Cortex of kidney (tissue), 1 donor: ENCODE measurements at places on chromosomes 7 and 10.

GRCh38 chr7:85310301-85310700 is 123.4 kb upstream of the SEMA3D start:
- no peak for DNase-seq

- DNase-seq: no peak
Observed at GRCh38 chr10:124586142-124586541, 124.5 kb downstream of the LHPP start.

- no peak for DNase-seq
Observed at GRCh38 chr7:18338910-18339523, 156.5 kb upstream of the HDAC9 start.

- DNase-seq: no peak
Observed at GRCh38 chr7:30348083-30348560, 63.7 kb downstream of the ZNRF2 start.

DNA sequence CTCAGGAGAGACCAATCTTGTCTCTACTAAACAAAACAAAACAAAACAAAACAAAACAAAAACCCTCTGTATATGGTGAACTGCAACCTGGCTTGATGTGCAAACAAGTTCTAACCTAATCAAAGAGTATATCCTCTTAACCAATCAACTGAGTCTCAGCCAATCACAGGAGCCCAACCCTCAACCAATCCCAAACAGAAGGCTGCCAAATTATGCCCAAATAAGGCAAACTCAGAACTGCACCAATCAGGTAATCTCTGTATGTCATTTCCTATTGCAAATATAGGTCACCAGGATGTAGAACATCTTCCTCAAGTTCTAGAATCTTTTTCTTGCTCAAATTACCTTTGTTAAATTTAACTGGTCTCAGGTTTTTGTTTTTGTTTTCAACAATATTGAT is 5.2 kb downstream of the FAM133B start:
- no peak for DNase-seq

DNA sequence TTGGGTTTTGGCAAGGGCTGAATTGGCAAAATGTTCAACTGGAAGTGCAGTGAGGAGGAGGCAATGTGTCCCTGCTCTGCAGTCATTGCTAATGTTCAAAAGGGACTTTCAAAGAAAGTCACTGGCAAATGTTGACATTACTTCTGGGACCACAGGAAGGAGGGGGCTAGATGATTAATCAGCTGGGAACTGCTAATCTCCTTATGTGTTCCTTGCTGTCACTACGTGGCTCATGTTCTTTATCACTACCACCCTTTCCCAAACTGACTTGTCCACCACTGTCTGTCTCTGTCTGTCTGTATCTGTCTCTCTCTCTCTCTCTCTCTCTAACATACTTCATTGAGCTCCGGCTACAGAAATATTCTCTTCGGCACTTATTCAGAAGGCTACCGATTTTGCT is 86.9 kb upstream of the MTPN start:
- no peak for DNase-seq

GRCh38 chr10:129950676-129951075 is 13.4 kb downstream of the EBF3 start:
- DNase-seq: no peak

GRCh38 chr7:78370936-78371335 is 572.4 kb downstream of the PHTF2 start:
- DNase-seq: no peak

DNA sequence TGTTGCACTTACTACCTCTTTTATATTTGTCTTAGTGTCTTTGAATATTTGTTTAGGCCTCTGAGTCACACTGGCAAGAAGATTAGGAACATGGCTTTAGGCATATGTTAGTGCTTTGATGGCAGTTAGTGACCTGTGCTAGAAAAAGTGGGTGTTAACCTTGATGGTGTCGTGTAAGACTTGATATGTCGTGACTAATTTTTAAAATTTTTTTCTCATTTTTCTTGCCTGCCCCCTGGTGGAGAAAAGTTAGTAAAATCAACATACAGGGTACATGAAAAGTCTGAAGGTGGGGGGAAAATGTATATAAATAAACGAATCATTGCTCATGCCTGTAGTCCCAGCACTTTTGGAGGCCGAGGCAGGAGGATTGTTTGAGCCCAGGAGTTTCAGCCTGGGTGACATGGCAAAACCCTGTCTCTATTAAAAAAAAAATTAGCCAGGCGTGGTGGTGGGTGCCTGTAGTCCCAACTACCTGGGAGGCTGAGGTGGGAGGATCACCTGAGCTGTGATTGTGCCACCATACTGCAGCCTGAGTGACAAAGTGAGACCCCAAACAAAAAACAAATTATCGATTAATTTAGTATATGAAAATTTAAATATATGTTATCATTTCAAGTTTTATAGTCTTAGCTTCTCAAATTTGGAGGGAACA is 44.6 kb downstream of the TAX1BP1 start:
- no peak for DNase-seq

- no peak for DNase-seq
Observed at GRCh38 chr7:155750255-155751125, 61.8 kb downstream of the SHH start.

DNA sequence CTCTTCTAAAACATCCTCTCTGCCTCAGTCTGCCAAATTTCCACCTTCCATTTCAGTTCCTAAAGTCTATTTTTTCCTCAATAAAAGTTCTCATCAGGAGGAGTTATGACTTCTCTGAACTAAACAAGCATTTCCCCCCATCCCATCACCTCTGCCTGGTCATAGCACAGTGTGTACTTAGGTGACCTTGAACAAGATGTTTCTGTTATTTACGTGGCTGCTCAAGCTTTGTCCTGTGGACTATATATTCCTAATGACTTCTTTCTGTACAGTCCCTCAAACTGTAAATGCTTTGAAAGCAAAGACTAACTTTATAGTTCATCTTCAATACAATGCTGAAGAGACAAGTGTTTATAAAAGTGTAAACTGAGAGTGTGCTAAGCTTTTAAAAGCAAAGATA is 166.9 kb downstream of the CPEB3 start:
- no peak for DNase-seq

- no peak for DNase-seq
Observed at GRCh38 chr7:94417901-94418300, 23.2 kb downstream of the COL1A2 start.

DNA sequence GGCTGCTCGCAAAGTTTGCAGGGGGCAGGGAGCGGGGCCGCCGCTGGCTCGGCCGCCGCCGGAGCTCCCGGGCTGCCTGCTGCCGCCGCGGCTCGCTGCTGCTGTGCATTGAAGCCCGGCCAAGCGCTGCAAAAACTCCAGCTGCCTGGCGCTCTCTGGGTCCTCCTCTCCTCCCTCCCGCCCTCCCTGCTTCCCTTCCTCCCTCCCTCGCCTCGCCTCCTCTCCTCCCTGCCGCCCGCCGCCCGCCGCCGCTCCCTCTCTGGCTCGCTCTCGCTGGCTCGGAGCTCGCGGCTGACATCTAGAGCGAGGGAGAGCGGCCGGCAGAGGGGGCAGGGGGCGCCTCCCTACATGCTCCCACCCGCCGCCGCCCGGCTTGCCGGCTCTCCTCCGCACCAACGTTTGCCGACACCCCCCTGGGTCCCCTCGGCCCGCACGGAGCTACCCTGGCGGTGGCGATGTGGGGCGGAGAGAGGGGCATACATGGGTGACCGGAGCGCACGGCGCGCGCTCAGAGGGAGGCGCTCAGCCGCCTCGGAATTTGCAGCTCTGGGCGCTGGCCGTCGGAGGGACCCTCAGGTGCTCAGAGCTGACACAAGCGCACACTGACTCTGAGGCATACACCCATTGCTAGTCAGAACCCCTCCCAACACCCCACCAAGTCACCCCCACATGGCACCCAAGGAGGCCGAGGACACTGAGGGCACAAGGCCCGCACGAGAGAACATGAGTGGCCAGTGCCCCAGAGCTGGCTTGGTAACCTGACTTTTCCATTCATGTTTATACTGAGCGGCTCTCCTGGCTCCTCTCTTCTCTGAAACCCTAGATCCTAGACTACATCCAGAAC is 1.2 kb upstream of the PLXNA4 start:
- DNase-seq: no peak

- no peak for DNase-seq
Observed at GRCh38 chr7:120995654-120996053, 7.1 kb downstream of the CPED1 start.

DNA sequence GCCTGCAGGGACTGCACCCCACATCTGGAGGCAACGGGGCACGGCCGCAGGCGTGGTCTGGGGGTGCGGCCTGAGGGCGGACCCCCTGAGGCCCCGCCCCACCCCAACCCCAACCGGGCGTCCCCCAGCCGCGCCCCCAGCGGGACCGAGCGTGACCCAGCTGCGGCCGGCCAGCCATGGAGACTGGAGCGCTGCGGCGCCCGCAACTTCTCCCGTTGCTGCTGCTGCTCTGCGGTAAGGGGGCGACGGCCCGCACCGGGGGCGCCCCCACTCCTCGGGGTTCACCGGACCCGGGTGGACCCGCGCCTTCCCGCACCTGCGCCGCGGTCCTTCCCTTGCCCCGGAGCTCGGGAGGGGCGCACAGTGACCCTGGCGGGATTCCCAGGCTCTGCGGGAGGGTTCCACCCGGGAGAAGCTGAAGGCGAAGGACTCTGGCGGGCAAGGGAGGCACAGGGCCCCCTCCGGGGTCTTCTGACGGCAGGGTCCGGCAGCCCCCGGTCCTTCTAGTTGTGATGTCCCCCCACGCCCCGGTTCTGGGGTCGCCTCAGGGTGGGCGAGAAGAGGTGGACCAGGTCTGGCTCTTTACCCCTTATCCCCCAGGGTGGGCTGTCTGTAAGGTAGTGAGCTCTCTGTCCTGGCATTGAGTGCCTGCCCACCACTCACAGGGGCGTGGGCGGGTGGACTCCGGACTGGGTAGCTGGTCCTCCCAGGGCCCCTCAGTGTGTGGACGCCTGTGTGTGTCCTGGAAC is at the start of gene RAMP3:
TSS of gene RAMP3 (plus strand) at position 139 of the 749 bp plus-strand sequence. CDS start at position 177, 38 bp downstream.
- no peak for DNase-seq

GRCh38 chr10:23391821-23392220 is 47.1 kb upstream of the OTUD1 start:
- DNase-seq: no peak

DNA sequence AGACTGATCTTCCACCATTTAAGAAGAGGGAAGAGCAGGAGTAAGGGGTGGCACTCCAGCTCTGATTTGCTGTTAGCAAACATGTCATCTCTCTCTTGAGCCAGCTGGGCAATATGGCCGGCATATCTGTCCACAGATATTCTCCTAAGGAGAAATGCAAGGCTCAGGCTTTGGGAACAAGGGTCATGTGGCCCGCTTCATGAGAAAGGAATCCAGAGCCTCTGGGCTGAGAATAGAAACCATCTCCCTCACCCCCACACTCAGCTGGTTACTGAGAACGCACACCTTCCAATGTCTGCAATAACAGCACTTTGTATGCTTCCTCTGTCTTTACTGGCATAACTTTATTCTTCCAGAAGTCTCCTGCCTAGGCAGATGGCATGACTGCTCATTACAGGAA is 171.2 kb downstream of the ELMO1 start:
- no peak for DNase-seq

GRCh38 chr10:36051500-36051991 is 409.4 kb upstream of the FZD8 start:
- no peak for DNase-seq

DNA sequence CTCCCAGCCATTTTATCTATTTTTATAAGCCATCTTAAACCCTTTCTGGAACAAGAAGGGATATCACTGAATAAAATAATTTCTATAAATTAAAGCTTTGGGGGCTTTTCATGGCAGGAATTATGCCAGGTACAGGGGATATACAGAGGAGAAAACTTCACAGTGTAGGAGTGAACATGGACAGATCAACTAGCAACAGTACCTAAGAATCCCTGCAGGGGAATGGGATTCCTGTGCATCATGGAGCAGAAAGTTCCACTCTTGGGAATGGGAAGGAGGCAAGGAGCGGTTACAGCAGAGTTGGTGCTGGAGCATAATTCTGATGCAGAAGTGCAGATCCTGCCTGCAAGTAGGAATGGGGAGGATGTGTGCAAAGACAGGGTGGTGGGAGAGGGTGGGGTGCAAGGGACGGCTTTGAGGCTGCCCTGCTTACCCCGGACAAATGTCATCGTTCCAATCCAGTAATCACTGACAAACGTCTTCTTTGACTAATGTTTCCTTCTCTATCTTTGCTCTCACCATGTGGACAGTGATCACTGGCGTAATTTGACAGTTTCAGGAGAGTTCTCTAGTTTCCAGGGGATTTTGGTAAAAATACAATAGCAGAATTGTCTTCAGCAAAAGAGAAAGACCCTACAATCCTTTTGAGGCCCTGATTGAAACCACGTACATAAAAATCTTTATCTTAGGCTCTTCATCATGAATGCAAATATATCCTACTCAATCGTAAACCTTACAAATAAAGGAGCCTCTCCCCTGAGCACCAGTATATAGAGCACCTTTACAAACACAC is 196.7 kb downstream of the HECW1 start:
- DNase-seq: no peak

DNA sequence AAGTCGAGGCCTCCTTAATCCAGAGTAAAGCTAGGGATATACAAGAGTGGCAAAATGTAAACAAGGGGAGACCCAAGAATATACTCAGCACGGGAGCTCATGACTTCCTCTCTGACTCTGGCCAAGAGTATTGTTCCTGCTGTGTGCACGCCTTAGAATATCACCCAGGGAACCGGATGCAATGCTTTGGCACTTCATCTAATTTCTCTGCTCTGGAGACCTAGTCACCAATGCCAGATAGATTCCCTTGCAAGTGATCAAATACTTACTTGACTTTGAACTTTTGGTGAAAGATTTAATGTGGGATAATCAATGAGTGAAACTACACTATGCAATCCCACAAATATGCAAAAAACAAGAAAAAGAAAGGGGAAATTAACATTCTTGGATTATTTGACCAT is 695.5 kb downstream of the INHBA start:
- no peak for DNase-seq

DNA sequence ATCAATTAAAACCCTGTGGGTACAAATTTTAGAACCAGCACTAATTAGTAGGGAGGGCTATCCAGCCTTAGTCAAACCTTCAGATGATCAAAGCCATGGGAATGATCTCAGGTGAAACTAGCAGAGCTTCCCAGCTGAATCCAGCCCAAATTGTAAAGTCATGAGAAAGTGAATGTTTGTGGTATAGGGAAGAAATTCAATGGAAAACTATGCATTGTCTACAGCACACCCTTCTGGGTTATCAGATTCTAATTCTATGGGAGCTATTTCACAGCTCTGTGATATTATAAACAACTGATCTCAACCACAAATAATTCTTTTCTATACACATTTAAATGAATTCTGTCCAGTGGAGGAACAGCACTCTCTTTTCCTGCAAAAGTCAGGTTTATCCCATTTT is 24.6 kb upstream of the BMPER start:
- no peak for DNase-seq

- no peak for DNase-seq
Observed at GRCh38 chr7:138546064-138546619, 86.1 kb downstream of the TRIM24 start.

GRCh38 chr10:100980311-100980710 is 7.0 kb downstream of the MRPL43 start:
- no peak for DNase-seq

DNA sequence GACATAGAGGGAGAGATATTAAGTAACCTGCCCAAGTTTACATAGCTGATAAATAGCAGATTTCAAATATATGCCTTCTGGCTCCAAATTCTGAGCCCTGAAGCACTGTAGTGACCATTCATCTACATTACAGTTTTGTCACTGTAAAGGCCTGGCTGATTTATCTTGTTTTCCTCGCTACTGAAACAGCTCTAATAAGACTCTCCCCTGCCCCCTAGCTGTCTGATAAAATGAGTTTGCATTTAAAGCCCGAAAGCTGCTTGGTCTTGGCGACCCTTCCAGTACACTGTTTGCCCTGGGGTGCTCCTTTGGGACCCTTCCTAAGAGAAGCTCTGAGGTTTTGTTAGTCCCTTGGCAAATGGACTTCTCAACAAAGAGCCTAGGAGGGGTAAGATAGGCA is 59.7 kb upstream of the RAB11FIP2 start:
- DNase-seq: no peak

GRCh38 chr7:11228515-11228914 is 254.8 kb downstream of the PHF14 start:
- DNase-seq: no peak
